ENCODE measurements at places on chromosomes 5 and 9. TPM values are rescaled to one million over a fixed set of nuclear protein-coding genes. Genes with fewer than 3 reads are reported as not detected.

GRCh38 chr9:9173264-9173663 lies 1373.7 kb upstream of the DMAC1 start:
- DNase-seq: no peak

Gene RNF180
- 2.4 TPM for total RNA-seq

- no peak for DNase-seq
Measured at GRCh38 chr9:115374724-115375268, 256.8 kb upstream of the TNC start.

Gene IL4
- total RNA-seq: not detected

Gene CCDC192
- total RNA-seq: 2.5 TPM

Gene N4BP3
- total RNA-seq: 6.9 TPM

- DNase-seq: no peak
Measured at GRCh38 chr9:112914524-112914923, 23.8 kb upstream of the SLC46A2 start.

- DNase-seq: no peak
Measured at GRCh38 chr9:95313010-95313498, 4.5 kb downstream of the FANCC start.

Gene ACOT12
- total RNA-seq: not detected

DNA sequence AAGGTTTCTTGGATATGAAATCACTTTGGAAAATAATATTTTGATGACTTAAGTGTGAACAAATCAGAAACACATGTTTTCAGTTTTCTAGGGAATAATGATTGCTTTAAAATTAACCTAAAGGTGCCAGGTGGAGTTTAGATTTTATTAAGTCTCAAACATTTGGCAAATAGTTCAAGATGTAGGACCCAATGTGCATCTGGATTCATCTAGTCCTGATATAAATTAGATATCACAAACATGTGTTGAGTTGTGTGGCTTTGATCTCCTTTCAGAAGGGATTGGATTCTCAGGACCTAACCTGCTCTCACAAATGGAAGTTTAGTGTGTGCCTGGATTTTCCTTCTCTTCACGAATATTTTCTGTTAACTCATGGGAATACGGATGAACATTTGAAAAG lies 291.4 kb upstream of the ISL1 start:
- no peak for DNase-seq

Gene PCDHGA10
- total RNA-seq: 3.7 TPM

- peak; percentile 6 for DNase-seq
Measured at GRCh38 chr9:131744720-131745201, 4.9 kb upstream of the RAPGEF1 start.

Gene PCDHGA11
- 2.3 TPM for total RNA-seq

Gene SPATA24
- 5.1 TPM for total RNA-seq

DNA sequence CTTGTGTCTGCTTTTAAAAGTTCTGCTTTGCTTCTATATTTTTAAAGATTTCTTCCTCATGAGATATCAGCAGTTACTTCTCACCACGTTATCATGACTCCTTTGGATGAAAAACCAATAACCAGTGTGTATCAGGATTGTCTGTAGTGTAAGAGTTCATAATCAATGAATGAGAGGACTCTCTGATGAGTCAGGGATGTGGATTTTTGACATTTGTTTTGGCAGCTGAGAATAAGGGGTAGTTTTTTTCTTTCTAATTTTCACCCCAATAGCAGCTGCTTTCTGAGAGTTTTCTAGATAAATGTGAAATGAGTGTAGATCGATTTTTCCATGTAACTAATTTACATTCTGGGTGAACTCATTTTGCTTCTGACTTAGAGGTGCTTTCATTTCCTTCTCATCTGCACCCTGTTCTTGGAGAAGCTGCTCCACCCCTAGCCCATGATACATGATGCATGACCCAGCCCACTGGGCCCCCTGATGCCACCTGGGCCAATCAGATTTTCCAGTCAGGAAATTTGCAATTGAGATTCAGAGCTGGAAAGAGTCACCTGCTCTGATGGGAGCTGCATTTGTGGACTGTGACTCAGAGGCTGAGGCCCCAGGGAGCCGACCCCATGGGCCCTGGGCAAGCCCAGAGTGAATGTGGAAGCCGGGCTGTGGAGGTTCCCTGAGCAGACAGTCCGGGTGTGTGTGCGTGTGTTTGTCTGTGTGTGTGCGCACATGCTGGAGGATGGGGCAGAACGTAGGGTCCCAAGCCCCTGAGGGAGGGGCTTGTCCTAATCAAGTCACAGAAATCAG lies 159.3 kb downstream of the RGS3 start:
- DNase-seq: peak; percentile 83

- no peak for DNase-seq
Measured at GRCh38 chr5:139199321-139199720, 1.2 kb upstream of the SIL1 start.

- DNase-seq: no peak
Measured at GRCh38 chr5:177029498-177029897, 7.0 kb downstream of the ZNF346 start.

Gene CSF2
- not detected for total RNA-seq

- DNase-seq: no peak
Measured at GRCh38 chr5:68953875-68954617, 139.8 kb upstream of the SLC30A5 start.

Gene CDKN2A
- total RNA-seq: 284 TPM

Gene SPINK6
- not detected for total RNA-seq

Gene SLC4A9
- 0.24 TPM for total RNA-seq

DNA sequence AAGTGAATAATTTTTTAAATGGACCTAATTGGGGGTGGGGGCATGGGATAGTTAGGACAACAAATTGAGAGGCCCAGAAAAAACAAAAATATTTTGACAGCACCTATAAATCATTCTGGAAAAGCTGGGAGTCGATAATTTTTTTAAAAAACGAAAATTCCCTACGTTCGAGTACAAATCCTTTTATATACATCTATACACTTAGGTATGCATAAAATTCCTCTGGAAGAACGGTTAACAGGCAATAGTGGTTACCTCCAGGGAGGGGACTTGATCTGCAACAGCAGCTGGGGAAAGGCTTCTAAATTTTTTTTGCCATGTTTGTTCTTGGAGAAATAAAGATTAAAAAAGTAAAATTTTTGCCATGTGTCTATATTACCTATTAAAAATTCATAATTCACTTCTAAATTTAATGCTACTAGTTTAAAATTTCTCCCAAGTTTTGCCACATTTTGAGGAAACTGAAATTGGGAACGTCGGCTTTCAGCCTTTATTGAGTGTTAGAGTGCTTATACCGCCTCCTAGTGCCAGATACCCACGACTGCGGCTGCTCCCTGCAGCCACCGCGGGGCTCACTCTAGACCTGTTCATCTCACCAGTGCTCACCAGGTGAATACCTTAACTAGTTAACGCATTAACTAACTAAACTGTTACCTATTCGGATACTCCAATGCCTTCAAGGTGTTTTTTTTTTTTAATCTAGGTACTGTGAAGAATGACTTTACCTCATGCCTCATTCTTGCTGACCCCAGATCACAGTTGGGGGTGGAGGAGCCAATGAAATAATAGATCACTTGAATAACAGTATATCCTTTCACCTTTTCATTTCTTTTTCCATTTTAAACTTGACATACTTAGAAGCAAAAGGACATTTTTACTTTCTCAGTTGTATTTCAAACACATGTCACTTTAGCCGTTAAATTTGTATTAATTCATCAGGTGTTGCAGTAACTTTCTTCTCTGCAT lies 1.8 kb upstream of the BHMT start:
- DNase-seq: peak; percentile 52

GRCh38 chr9:134294153-134295071 lies 31.8 kb upstream of the RXRA start:
- no peak for DNase-seq

DNA sequence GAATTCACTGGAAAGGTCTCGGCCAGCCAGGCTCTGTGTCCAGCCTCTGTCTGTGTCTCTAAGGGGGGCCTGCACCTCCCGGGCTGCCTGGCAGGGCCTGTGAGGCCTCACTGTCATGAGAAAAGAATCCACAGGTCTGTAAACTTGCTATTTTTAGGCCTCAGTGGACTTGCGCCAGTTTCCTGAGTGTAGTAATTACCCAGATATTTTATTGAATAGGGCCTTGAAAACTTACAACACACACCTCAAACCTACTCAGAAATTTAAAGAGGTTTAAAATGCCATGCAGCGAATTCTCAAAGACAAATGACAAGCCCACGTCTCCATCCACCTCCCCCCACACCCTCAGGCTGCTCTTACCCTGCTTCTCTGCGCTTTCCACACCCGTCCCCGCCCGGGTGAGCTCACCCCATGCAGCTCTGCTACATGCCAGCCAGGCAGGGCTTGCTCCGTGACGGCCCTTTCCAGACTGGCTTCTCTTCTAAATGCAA lies 8.8 kb upstream of the TENT4A start:
- no peak for DNase-seq

GRCh38 chr9:133115604-133116345 lies 5.3 kb downstream of the RALGDS start:
- DNase-seq: no peak

- DNase-seq: peak; percentile 65
Measured at GRCh38 chr9:12813960-12814876, 39.4 kb downstream of the LURAP1L start.

DNA sequence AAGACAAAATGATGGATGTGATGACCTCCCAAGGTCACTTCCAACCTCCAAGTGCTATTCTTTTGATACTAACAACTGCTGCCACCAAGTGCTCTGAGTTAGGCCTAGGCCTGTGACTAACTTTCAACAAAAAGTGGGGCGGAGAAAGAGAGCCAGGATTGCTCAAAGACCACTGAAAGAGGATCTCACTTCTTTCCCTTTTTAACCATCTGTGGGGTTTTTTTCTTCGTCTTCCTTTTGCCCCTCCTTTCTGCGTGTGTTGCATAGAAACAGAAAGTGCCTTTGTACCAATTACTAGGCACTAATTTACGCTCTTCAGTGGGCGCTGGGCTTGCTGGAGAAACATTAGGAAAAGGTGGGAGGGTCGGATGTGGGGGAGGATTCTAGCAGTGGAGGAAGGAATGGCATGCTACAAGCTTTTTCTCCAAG lies 8.0 kb downstream of the KLF9 start:
- DNase-seq: no peak

Gene NMUR2
- total RNA-seq: 178 TPM

Gene JAKMIP2
- not detected for total RNA-seq

Gene RLN1
- not detected for total RNA-seq

Gene PTPDC1
- 7.6 TPM for total RNA-seq

- DNase-seq: no peak
Measured at GRCh38 chr5:107604990-107605389, 65.7 kb downstream of the EFNA5 start.

Gene PHF2
- total RNA-seq: 13.9 TPM

GRCh38 chr5:34928267-34928666 lies 1.1 kb upstream of the DNAJC21 start:
- no peak for DNase-seq

Gene ADAMTS12
- total RNA-seq: 1.2 TPM

Gene FBXO4
- total RNA-seq: 5.4 TPM

DNA sequence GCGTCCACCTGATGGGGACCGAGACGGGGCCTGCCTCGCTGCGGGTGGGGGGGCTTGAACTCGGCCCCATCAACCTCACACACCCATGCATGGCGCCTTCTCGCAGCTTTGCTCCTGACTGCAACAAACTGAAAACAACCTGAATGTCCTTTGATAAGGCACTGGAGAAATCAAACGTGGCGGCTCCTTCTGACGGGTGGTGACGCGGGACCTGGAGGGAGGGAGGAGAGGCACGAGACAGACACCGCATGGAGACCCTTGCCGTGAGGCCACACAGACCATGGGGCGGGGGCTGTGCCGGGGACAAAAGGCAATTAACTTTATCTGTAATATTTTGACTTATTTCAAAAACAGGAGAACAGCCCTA lies 48.6 kb downstream of the NACC2 start:
- no peak for DNase-seq

DNA sequence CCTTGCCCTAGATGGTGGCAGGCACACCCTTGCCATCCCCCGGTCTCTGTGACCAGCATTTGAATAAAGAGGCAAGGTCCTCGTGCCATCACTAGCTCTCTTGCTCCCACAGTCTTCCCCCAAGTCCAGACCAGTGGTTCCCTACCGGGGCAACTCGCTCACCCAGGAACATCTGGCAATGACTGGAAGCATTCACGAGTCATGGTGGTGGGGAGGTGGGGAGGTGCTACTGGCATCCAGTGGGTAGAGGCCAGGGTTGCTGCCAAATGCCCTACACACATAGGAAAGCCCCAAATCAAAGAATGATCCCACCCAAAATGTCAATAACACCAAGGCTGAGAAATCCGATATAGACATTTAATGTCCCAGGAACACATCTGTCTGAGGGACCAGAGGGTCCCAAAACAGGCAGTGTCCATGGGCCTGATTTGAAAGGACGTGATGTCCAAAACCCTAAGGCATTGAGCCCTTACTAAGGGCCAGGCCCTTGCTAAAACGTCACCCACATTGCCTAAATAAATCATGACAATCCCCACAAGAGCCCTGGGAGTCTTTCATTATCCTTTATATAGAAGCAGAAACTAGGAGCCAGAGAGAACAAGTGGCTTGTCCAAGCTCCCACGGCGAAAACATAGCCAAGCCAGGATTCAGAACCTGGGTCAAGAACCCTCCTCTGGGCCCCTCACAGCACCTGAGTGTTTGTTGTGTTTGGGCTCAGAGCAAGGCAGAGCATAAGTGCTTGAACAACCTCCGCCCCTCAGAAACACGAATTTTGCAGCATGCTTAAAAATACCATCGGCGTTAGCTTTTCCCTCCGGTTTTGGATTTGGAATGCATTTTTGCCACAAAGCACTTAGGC lies 119.3 kb upstream of the WWC1 start:
- no peak for DNase-seq

Gene ZFP2
- 0.33 TPM for total RNA-seq

DNA sequence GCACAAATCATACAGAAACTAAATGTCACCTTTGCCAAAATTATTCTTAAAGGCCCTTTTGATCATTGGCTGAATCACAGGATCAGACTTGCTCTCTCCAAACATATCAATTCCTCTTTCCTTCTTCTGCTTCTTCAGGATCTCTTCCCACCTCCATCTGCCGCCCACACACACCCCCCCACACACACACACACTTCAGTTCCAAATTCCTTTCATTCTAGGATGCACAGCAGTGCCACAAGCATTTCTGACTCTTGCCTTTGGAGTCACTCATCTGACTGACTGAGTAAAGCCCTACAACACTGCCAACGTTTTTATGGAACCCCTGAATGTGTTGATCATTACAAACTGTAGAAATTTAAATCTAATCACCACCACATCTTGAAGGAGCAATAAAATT lies 22.9 kb downstream of the DNAH5 start:
- DNase-seq: no peak

DNA sequence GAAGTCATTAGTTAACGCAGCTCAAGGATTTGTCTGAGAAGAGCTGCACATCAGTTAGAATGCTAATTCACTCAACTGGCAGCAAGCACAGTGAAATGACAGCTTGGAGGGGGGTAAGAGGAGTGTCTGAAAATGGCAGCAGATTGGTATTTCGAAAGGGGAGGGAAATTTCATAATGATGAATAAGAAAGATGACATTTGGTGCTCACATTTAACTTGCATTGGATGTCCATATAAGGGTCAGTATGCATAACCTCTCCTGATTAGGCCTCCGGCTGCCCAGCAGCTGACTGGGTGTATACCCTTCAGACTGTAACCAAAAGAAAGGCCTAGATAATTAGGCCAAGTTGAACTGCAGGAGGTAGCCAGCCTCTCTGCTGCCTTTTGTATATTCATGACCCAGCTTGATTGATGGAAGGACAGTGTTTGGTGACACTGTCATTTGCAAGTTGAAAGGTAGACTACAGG lies 131.0 kb downstream of the PBX3 start:
- DNase-seq: no peak

Gene BTNL8
- not detected for total RNA-seq

Gene PFN3
- total RNA-seq: not detected
